ENCODE measurements at places on chromosomes 13 and 19.
A peak's percentile ranks its signal among the peaks of the same experiment; 100 is the strongest.

- no peak for DNase-seq
Measured at GRCh38 chr19:48685583-48685982, 10.2 kb upstream of the FUT2 start.

DNA sequence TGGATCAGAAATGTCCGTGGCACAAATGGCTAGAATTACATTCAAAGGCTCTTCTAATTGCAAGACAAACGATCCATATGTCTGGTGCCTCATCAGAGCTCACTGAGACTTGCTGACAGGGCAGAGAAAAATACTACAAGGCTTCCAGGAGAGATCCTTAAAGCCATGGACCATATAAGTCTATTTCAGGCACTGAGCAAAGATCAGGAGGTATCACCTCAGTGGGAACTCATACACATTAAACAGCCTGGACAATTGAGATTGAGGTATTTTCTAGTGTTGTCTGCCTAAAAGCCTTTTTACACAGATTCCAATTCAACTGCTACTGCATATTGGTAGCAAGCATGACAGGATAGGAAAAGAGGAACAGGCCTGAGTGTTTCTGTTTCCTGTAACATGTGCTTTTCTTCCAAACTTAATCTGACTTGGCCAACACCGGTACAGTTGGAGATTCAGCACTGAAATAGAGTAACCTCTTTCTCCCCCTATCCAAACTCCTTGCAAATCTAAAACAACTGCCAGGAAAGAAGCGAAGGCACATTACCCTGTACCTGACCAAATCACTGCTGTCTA is 65.9 kb downstream of the SERP2 start:
- DNase-seq = no peak

- no peak for DNase-seq
Measured at GRCh38 chr19:29616541-29616940, 10.5 kb downstream of the POP4 start.

GRCh38 chr13:26996965-26997752 is 174.5 kb downstream of the USP12 start:
- DNase-seq = no peak

GRCh38 chr13:96982672-96983071 is 11.6 kb downstream of the OXGR1 start:
- DNase-seq = no peak

- DNase-seq = no peak
Measured at GRCh38 chr19:14158276-14159023, 22.1 kb upstream of the ASF1B start.

DNA sequence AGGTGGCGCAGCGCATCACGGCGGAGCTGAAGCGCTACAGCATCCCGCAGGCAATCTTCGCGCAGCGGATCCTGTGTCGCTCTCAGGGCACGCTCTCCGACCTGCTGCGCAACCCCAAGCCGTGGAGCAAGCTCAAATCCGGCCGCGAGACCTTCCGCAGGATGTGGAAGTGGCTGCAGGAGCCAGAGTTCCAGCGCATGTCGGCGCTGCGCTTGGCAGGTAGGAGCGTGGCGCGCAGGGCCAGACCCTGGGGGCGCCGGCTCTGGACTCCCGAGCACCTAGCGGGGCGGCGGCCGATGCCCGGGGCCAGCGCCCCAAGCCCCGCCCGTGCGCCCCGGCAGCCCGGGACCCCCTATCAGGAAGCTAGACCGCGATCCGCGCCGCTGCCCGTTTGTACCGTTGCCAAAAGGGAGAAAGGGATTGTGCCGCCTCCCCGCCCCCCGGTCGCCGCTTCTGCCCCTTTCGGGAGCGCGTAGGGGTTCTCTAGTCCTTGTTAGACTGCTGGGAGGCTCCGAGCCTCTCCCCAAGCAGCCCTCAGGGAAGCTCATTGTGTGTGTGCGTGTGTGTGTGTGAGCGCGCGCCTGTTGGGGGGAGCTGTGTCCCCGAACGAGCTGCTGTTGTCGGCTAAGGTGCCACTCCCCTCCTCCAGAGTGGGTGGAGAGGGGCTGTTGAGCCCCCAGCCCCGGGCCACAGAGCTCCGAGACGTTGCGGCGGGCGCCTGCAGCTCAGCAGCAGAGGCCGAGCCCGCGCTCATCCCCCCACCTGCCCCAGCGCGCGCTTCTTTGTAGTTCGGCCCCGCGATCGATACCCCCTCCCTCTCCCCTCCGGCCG is 1.5 kb downstream of the ONECUT3 start:
- no peak for DNase-seq

- no peak for DNase-seq
Measured at GRCh38 chr13:106183410-106184065, 351.9 kb downstream of the EFNB2 start.

DNA sequence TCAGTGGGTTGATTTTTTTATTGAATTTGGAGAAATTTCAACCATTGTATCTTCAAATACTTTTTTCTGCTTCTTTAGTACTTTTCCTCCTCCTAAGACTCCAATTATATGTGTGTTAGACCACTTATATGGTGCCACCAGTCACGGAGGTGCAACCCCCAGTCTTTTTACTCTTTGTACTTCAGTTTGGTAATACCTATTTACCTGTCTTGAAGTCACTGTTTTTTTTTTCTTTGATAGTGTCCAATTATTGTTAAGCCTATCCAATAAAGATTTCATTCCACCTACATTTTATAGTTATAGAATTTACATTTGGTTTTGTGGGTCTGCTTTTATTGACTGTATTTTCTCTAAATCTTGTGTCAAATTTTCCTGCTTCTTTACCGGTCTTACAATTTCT is 14.9 kb downstream of the ZNF283 start:
- no peak for DNase-seq

GRCh38 chr19:28169168-28169887 is 1043.6 kb downstream of the UQCRFS1 start:
- DNase-seq = no peak

DNA sequence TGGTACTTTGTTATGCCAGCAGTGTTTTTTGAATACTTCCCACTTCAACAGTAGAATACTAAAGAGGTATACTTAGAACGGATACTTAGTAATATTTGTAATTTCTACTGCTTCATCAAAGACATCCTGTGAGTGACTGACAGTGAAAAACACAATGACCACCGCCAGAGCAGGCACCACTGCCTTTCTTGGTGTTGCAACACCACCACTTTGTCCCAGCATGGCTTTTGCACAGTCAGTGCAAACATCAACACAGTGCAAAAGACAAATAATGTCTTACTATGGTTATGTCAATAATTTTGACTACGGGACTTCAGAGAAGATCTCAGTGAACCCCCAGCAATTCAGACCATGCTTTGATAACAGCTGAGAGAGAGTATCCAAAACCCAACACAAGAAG is 220.5 kb downstream of the RBM26 start:
- no peak for DNase-seq

- DNase-seq = no peak
Measured at GRCh38 chr19:2533686-2534422, 57.9 kb downstream of the GADD45B start.

- DNase-seq = no peak
Measured at GRCh38 chr19:19409631-19410030, 4.2 kb downstream of the GATAD2A start.

- DNase-seq = peak; percentile 23
Measured at GRCh38 chr13:30422054-30422839, at the start of gene UBE2L5. Gene UBE2L5 (plus strand): TSS chr13:30422493. CDS start chr13:30427991, 5,498 bp downstream.

DNA sequence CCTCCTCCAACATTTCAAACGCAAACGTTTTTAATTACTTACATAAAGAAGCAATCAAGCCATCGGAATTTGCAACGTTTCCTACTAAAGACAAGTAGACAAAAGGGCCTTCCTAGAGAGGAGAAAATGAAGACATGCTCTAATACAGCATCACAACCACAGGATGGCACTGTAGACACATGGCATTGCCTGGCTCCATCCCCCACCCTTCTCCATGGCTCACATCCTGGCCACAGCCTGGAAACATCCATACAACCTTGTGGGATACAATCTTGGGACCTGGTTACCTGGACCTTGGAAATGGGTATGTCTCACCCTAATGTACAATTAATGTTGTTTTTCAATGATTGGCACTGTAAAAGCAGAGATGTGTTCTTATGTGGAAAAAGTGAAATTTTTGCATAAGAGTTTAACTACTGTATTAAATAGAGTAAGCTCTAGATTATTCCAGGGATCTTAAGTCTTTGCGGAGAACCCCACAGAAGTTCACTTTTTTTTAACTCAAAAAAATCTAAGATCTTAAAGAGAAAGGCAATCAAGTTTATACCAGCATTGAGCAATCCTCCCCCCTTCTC is 21.5 kb downstream of the EBPL start:
- peak; percentile 48 for DNase-seq

- no peak for DNase-seq
Measured at GRCh38 chr13:57087006-57087405, 53.7 kb upstream of the PRR20A start.

GRCh38 chr13:113094410-113094800 is 11.2 kb upstream of the F7 start:
- DNase-seq = no peak

GRCh38 chr19:310781-311496 is 19.7 kb upstream of the PLPP2 start:
- no peak for DNase-seq

DNA sequence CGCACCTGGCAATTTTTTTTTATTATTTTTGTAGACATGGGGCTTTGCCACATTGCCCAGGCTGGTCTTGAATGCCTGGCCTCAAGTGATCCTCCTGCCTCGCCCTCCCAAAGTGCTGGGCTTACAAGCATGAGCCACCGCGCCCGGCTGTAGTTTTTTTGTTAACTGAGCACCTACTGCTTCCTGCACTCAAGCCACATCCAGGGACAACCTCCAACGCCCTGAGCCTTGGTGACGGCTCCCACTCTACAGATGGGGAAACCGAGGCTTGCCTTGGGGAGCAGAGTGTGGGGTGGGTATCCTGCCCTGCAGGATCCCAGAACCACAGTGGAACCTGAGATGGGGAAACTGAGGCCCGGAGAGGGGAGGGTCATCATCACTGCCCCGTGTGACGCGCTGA is 3.0 kb downstream of the ELANE start:
- no peak for DNase-seq

DNA sequence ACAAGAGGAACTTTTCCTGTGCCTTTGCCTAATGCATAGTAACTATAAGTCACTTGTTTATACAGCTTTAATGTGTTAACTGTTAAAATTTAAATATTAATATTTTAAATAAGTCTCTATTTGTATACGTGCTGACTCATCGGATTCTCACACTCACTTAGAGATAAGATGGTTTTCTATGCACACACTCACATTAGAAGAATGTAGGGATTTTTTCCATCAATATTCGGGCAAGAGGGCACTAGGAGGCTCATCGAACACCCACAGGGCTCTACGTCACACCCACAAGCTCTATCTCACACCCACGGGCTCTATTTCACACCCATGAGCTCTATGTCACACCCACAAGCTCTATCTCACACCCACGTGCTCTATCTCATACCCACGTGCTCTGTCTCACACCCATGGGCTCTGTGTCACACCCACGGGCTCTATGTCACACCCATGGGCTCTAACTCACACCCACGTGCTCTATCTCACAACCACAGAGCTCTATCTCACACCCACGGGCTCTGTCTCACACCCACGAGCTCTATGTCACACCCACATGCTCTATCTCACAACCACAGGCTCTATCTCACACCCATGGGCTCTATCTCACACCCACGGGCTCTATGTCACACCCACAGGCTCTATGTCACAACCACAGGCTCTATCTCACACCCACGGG is 73.4 kb downstream of the COL4A2 start:
- DNase-seq = no peak

GRCh38 chr13:36872621-36873020 is 47.4 kb downstream of the SMAD9 start:
- DNase-seq = no peak

GRCh38 chr19:5782945-5783919 is 1.3 kb downstream of the PRR22 start:
- no peak for DNase-seq

- DNase-seq = no peak
Measured at GRCh38 chr19:49347835-49348234, 12.6 kb downstream of the CD37 start.

- no peak for DNase-seq
Measured at GRCh38 chr13:89831157-89831556, 1516.3 kb upstream of the MIR17HG start.

DNA sequence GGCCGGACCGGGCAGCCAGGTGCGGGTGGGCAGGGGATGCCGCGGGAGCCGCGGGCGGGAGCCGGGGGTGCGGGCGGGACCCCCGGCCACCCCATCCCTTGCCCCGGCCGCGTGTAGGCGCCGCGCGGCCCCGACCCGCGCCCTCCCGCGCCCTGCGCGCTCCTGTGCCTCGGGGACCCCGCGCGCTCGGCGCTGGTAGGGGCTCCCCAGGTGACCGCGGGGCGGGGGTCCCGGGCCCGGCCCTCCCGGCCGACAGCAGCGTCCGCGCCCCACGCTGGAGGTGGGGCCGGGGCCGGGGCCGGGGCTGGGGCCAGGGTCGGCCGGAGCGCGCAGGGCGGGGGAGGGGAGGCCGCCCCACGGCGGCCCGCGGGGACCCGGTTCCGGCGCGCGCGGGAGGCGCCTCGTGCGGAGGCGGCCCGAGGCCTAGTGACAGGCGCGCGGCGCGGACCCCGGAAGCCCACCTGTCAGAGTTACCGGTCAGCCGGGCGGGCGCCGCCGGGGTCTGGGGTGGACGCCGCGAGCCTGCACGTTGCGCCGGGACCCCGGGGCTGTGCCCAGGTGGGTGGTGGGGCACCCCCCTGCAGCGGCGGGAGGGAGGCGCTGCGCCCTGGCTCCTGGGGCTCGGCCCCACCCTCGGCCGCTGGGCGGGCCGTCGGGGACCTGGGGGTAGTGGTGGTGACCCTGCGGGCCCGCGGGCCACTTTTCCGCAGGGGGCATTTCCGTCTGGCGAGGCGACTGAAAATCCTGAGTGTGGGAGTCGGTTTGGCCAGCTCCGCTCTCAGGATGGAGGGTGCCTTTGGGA is 518 bp downstream of the TFDP1 start:
- peak; percentile 18 for DNase-seq

- peak; percentile 22 for DNase-seq
Measured at GRCh38 chr19:46616631-46617322, 8.1 kb downstream of the PTGIR start.

GRCh38 chr19:48674921-48675824 is 2.4 kb upstream of the NTN5 start:
- DNase-seq = peak; percentile 81

GRCh38 chr19:27974082-27974513 is 1238.9 kb downstream of the UQCRFS1 start:
- no peak for DNase-seq

DNA sequence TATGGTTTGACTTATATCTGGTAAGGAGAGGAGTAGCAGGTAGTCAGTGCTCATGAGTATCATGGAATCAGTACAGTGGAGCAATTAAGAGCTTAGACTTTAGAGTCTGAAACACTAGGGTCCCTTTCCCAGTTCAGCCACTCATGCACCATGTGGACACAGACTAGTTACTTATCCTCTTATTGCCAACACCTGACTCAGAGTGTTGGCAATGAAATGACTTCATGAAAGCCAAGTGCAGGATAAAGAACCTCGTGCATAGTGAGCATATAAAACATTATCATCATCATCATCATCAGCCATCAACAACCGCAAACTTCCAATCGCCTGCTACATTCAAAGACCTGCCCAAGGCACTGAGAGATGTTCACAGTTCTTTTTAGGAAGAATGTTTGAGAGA is 164.2 kb downstream of the FOXO1 start:
- no peak for DNase-seq

DNA sequence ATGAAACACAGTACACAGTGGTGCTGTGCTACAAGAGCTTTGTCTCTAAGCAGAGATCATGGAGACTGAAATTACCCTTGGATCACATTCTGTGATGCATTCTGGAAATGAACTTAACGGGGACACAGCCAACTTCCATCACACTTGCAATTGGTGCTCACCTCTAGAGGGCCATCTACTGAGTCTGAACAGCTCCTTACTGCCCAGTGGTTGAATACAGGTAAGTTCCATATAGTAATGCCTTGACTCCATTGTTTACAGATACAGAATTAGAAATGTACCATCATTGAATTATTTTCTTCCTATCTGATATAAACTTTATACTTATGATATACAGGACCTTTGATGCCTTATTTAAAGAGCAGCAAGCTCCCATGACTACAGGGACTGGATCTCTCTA is 686.4 kb downstream of the PCDH9 start:
- no peak for DNase-seq
